ENCODE measurements at places on chromosomes 2 and 18. TPM values are rescaled to one million over a fixed set of nuclear protein-coding genes. Genes with fewer than 3 reads are reported as not detected.

GALR1 gene
- not detected for total RNA-seq

SERPINB3 gene
- not detected for total RNA-seq

NT5DC4 gene
- total RNA-seq: not detected

GAD1 gene
- 1.5 TPM for total RNA-seq

C1QL2 gene
- not detected for total RNA-seq

FRZB gene
- 1.3 TPM for total RNA-seq

SH3BP4 gene
- 5.1 TPM for total RNA-seq

TBR1 gene
- not detected for total RNA-seq

DNAJC5G gene
- 0.14 TPM for total RNA-seq

FARP2 gene
- 39.2 TPM for total RNA-seq

FKBP7 gene
- 8.4 TPM for total RNA-seq

SMARCAL1 gene
- total RNA-seq: 28.9 TPM

POTEI gene
- total RNA-seq: 0.04 TPM

RIT2 gene
- 0.22 TPM for total RNA-seq

QPCT gene
- total RNA-seq: 554 TPM

SLC5A7 gene
- total RNA-seq: 0.90 TPM

ALPI gene
- total RNA-seq: not detected

CD8B gene
- total RNA-seq: 2.7 TPM

SLC9A4 gene
- total RNA-seq: not detected

FOXD4L1 gene
- total RNA-seq: 0.32 TPM

IL1RL2 gene
- total RNA-seq: 1.1 TPM

SLC16A14 gene
- total RNA-seq: 15.6 TPM

AQP4 gene
- not detected for total RNA-seq

POTEF gene
- total RNA-seq: not detected

AFF3 gene
- 6.0 TPM for total RNA-seq

KIF1A gene
- 12.0 TPM for total RNA-seq

SLC35F5 gene
- 325 TPM for total RNA-seq

TTC39C gene
- total RNA-seq: 60.8 TPM

DTNB gene
- total RNA-seq: 14.8 TPM

GBX2 gene
- total RNA-seq: not detected

PLEKHB2 gene
- total RNA-seq: 92.8 TPM

RNF149 gene
- total RNA-seq: 40.4 TPM

CD28 gene
- total RNA-seq: 1.4 TPM

CSRNP3 gene
- 8.6 TPM for total RNA-seq

SLC30A3 gene
- 1.6 TPM for total RNA-seq

SLC4A3 gene
- total RNA-seq: 23.3 TPM

CDKL4 gene
- 1.4 TPM for total RNA-seq

LMAN1 gene
- 83.2 TPM for total RNA-seq

METTL8 gene
- total RNA-seq: 21.4 TPM

COL4A3 gene
- 27.0 TPM for total RNA-seq

DAW1 gene
- not detected for total RNA-seq

CNGA3 gene
- total RNA-seq: 0.28 TPM

CYRIA gene
- 19.5 TPM for total RNA-seq

EVX2 gene
- total RNA-seq: not detected

PDE11A gene
- 0.56 TPM for total RNA-seq

ZSWIM2 gene
- total RNA-seq: not detected

CABYR gene
- total RNA-seq: 4.7 TPM

GPR39 gene
- total RNA-seq: 0.28 TPM

CD8B2 gene
- not detected for total RNA-seq

Data from adrenal gland (tissue), 19 donors.